ENCODE measurements at places on chromosomes 3 and 15. TPM values are rescaled to one million over a fixed set of nuclear protein-coding genes. Genes with fewer than 3 reads are reported as not detected.

The ISL2 gene
- 8.1 TPM for total RNA-seq

- no peak for DNase-seq
Observed at GRCh38 chr3:23461069-23461468, 257.9 kb downstream of the UBE2E2 start.

GRCh38 chr3:190554197-190554596, 40.3 kb downstream of the IL1RAP start:
- DNase-seq: no peak

GRCh38 chr3:123314359-123315270, 112.9 kb downstream of the SEC22A start:
- DNase-seq: no peak

- no peak for DNase-seq
Observed at GRCh38 chr15:79314186-79314585, 3.3 kb downstream of the TMED3 start.

GRCh38 chr3:150748684-150749047, 14.3 kb downstream of the SIAH2 start:
- no peak for DNase-seq

GRCh38 chr15:80695911-80696661, 976 bp downstream of the ABHD17C start:
- peak; percentile 18 for DNase-seq

DNA sequence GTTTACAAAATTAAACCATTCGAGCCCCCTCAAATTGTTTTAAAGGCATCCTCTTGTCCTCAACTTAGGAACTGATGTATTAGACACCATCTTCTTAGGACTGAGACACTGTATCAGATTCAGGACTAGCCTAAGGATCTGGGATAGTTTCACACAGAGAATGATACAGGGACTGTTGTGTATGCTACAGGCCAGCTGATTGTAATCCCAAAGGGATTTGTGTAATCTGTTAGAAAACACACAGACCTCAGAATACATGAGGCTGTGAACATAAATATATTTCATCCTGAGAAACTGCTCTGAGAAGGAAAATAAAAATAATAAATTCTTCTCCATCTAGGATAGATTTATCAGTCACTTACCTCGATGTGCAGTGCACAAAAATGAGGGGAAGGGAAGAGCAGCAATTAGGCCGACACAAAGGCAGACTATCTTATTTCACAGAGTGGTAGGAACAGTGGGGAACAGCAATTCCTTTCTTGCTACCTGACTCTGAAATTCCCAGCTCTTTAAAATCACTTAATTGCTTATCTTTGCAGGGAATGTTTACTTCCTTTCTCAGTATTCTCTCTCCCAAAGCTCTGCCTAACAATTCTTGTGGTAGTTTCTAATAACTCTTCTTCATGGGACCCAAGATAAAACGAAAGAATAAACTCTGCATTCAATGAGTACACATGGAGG, 322.5 kb downstream of the MAGI1 start:
- no peak for DNase-seq

The KY gene
- not detected for total RNA-seq

The LRRK1 gene
- 9.2 TPM for total RNA-seq

DNA sequence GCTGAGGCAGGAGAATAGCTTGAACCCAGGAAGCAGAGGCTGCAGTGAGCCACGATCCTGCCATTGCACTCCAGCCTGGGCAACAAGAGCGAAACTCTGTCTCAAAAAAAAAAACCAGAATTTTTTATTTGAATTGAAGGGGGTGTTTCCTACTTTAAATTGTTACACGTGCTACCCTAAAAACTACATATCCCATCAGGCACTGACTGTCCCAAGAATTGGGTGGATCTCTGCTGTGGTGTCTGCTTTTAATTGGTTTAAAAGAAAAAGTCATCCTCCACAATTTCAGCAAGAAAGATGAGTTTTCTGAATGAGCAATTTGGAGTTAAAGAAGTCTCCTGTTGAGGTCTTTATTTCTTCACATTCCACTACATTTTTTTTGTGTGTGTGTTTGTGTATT, 2.1 kb downstream of the PDIA3 start:
- no peak for DNase-seq

DNA sequence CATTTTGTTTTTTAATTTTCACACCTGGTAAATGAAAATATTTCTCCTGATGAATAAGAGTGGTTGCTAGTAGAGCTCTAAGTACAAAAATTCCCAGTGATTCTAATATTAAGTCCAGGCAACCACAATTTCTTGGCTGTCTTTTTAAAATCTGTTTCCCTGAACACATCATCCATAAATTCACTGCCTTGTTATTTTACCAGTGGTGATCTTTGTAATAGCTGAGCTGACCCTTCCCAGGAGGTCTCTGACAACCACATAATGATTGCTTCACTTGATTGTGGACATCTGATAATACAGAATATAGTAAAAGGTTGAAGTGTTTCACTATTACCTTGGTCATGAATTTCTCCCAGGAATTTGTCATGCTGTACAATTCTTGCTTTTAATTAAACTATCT, 13.9 kb upstream of the TOP2B start:
- DNase-seq: no peak

DNA sequence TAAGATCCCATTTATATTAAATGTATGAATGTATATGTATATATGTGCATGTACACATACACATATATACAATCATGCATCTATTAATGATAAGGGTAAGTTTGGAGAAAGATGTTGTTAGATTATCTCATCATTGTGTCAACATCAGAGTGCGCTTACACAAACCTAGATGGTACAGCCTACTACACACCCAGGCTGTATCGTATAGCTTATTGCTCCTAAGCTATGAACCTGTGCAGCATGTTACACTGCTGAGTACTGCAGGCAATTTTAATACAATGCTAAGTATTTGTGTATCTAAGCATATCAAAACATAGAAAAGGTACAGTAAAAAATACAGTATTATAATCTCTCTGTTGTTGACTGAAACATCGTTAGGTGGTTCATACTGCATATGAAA, 57.4 kb upstream of the ABHD17C start:
- no peak for DNase-seq

The IL17RD gene
- 0.81 TPM for total RNA-seq

GRCh38 chr3:104673981-104674380, 692.7 kb upstream of the ALCAM start:
- DNase-seq: no peak

The GP5 gene
- total RNA-seq: not detected

DNA sequence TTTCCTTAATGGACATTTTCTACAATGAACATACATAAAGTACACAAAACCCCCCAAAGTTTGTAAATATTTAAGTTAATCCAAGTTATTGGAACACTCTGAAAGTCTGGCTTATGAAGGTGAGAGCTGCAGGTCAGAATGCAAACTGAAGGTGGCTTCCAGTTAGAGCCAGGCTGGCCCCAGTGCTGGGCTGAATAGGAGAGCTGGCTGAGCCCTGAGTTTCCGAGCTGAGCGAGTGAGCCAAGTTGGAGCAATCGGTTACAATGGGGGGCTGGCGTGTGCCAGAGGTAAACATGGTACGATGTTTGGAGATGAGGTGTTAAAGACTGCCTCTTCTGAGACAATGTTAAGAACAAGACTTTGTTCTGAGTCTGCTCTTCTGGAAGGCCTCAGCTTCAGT, 230.8 kb upstream of the MCTP2 start:
- no peak for DNase-seq

DNA sequence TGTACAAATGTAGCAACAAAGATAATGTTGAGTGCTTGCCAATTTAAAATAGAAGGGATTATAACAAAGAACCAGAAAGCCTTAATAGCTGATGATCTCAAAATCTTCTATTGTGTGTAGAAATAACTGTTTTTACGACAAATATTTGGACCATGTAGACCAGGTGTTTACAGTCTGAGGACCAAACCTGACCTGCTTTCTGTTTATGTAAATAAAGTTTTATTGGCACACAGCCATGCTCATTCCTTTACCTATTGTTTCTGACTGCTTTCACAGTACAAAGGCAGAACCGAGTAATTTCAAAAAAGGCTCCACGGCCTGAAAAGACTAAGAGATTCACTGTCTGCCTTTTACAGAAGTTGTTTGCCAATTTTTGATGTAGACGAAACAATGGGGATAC, 91.8 kb downstream of the GOLIM4 start:
- no peak for DNase-seq

GRCh38 chr3:56980798-56981390, 79.6 kb upstream of the SPATA12 start:
- peak; percentile 76 for DNase-seq

DNA sequence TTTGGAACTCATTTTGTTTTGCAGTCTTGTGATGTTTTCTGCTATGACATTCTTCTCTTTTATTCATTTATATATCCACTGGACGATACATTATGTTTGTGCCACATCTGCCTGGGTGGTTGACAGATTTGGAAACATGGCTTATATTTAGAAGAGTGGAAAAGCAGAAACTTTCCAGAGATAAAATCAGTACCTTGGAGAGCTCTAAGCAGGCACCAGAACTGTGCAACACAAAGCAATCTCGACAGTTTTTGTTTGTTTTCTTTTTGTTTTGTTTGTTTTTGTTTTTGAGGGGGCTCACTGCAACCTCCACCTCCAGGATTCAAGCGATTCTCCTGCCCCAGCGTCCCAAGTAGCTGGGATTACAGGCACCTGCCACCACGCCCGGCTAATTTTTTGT, 45.5 kb downstream of the SYN2 start:
- DNase-seq: no peak
